ENCODE measurements at places on chromosomes 12 and 14.

- DNase-seq, result no peak
Observed at GRCh38 chr12:92109613-92110012, 36.0 kb downstream of the BTG1 start.

DNA sequence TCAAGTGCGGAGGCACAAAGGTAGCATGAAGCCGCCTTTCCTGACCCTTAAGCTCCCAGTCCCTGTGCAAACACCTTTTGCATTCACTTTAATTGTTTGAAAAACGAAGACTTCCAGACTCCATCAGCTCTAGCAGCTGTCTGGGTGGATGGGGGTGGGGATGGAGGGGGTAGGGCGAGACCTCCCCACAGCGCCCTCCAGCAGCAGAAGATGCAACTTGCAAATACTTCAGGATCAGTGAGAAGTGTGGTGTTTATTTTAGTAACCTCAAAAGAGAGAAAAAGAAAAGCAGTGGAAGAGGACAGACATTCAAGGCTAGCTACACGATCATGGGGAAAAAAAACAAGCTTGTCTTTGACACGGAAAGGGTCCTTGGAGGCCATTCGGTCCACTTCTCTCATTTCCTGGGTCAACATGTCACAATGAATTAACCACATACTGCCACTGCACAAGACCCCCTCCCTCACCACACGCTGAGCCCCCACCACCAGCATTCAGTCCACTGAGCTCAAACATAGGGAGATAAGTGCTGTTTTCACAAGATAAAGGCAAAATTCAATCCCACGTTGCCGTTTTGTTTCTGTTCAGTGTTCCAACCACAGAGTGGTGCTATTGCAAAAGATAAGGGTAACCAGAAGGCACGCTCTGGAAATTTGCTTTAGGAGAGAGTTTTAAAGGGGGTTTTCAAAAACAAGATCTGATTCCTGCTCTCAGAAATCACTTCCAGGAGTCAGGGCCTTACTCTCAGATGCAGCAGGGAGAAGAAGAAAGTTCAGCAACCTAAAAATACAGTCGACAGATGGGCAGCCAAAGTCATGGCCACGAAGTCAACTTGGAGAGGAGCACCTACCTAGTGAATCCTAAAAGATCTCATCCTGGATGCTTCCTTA is 3.3 kb upstream of the NTF3 start:
- no peak for DNase-seq

GRCh38 chr12:67788118-67788517 is 139.6 kb downstream of the DYRK2 start:
- no peak for DNase-seq

DNA sequence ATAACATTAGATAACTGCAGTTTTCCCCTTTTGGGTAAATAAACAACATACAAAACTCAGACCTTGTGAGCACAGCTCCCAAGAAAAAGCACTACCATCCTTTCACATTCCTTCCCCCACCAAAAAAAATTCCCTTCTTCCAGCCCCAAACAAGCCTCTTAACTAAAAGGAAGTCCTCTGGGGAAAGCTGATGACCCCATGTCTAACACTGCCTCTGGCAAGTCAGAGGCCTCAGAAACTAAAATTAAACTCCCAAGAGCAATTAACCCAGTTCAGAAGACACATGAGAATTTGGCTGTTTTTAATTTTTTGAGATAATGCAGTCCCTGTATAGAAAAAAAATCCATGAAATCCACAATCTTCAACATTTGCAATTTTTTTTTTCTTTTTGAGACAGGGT is 127.7 kb downstream of the SPTSSA start:
- no peak for DNase-seq

GRCh38 chr12:32149489-32149888 is 42.8 kb downstream of the BICD1 start:
- DNase-seq, result no peak

- no peak for DNase-seq
Observed at GRCh38 chr14:34126586-34126985, 175.7 kb upstream of the EGLN3 start.

DNA sequence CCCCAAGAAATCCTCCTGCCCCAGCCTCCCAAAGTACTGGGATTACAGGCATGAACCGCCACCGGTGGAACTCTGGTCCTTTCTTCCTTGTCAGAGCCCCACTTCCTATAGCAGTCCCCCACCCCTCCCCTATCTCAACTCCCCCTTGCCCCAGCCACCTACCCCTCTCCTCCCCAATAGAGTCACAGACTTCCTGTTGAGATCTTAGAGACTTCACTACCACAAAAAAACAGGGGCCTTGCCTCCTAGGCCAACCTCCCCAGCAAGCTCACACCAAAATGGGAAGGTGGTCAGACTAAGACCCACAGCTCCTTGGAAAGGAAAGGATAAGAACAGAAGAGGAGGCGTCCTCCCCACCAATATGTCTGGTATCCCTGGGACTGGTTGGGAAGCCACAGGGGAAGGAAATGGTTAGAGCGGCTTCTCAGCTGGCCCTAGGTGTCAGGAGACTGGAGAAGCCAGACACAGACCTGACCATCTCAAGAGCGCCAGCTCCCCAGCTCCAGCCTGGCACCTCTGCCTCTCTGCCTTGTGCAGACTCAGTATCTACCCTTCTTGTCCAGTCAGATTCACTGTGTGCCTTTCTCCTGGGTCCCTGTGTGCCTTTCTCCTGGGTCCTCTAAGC is 8.5 kb downstream of the ITGB7 start:
- DNase-seq, result no peak

- DNase-seq, result no peak
Observed at GRCh38 chr12:6691473-6691872, 2.3 kb upstream of the ZNF384 start.

Data from stimulated activated CD8-positive, alpha-beta memory T cell treated with anti-CD3 and anti-CD28 coated beads, Interleukin-12 subunit alpha, Interleukin-12 subunit beta, amount 100 ng/mL, for 4 hours (primary cell).